ENCODE measurements at places on chromosomes 1 and 21. TPM values are rescaled to one million over a fixed set of nuclear protein-coding genes. Genes with fewer than 3 reads are reported as not detected.

- DNase-seq: no peak
These were observed 137.4 kb upstream of the VAMP3 start for GRCh38 chr1:7633506-7634245.

DNA sequence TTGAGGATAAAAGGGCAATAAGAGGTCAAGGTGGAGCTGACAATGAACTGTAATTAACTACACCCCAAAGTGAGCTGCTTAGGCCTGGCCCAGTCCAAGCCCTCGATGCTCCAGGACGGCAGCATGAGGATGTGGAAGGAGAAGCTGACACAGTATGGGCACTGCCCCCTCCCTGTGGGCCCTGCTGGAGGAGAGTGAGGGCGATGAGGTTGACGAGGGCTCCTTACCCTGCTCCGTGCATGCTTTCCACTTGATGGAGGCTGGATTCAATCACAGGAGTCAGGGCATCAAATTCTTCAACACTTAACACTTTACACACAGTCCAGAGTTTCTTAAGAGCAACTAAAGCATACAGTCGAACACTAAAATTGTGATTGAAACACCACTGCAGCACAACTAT is 32.4 kb downstream of the COA6 start:
- DNase-seq: no peak

DNA sequence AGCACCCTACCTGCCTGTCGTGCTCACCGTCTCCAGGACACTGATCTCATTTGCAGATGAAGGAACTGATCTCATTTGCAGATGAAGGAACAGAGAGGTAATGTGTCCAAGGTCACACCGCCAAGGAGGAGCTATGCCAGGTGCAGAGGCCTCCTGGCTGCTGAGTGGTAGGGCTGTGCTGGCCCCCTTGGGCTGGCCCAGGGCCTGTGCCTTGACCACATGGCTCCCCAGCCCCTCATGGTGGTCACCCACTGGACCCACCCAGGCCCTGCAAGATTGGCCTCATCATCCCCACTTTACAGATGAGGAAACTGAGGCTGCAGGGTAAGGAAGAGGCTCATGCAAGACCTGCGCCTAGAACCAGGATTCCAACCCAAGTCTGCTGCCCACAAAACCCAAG is 628.3 kb downstream of the MATN1 start:
- no peak for DNase-seq

Gene NCAM2
- 0.60 TPM for total RNA-seq
